KG1 (cell line): ENCODE measurements at places on chromosomes 16 and 17.

- no peak for DNase-seq
Measured at GRCh38 chr16:83792391-83792790, 15.4 kb upstream of the HSBP1 start.

DNA sequence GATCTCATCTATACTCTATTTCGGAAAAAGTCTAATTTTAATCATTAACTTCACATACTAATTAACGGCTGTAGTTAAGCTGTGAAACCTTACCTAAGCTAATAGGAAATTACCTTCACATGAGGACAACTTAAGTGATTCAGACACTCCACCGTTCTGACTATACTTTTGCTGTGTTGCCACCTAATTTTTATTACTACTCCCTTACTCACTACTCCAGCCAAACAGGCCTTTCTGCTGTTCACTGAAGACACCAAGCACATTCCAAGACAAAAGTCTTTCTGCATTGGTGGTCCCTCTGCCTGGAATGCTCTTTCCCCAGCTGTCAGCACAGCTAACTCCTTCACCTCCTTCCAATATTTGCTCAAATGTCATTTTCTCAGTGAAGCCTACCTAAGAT, 1.3 kb downstream of the CMTR2 start:
- no peak for DNase-seq

DNA sequence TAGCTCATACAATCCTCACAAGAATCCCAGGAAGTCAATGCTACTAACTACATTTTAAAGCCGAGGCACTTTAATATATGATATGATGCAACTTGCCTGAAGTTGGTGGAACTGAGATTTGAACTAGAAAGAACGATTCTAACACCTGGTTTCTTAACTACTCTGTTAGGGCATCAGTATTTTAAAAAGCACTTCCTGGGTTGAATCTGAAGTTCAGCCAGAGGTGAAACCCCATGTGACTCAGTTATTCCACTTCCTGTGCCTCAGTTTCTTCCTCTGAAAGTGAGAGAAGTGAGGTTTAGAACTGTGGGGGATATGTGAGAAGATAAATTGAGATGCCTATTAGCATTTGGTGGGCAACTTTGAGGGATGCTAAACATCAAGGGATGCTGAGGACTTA, 129.4 kb upstream of the ANKFN1 start:
- DNase-seq: no peak

DNA sequence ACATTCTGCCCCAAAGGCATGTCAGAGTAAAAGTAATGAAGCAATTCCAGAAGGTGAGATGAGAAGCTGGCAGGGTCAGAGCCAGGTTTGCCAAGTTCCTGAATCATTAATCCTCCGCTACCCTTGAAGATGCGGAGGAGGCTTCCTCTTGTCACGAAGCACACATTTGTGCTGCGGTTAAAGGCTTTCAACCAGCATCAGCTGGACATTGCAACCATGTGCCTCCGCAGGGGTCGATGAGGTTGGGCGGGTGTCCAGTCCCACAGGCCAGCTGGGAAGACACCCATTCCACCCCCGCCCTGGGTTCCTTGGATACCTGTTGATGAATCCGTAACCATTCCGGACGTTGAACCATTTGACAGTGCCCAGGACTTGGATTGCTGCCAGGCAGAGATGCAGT, 1.3 kb downstream of the YBX2 start:
- DNase-seq: no peak

GRCh38 chr17:42720996-42721583, 23.8 kb downstream of the EZH1 start:
- peak; percentile 41 for DNase-seq

DNA sequence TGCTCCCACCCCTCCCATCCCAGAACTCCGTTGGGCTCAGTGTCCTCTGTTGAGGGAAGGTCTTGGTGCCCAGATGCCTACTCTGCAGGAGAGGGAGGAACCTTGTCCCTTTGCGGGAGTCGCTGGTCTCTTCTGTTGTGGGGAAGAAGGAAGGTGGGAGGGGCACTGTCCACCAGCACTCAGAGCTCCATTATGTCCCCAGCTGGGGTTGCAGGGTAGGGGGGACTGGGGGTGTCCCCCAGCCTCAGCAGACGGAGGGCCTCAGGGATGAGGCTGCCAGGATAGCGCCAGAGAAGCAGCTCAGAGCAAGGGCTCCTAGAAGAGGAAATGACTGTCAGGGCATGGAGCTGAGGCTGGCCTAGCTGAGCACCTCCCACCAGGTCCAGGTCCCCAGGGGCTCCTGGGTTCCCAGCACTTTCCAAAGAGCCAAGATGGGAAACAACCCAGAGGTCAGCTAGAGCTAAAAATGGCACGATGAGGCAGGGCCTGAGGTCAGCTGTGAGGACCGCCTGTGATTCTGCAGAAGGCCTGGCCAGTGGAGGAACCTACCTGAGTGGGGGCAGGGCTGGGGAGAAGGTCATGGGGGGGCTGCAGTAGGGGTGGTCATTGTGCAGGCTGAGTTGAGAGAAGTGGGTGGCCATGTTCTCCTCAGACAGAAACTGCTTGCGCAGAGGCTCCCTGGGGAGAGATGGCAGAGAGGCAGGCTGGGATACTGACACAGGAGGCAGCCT, 893 bp downstream of the HCFC1R1 start:
- DNase-seq: no peak

DNA sequence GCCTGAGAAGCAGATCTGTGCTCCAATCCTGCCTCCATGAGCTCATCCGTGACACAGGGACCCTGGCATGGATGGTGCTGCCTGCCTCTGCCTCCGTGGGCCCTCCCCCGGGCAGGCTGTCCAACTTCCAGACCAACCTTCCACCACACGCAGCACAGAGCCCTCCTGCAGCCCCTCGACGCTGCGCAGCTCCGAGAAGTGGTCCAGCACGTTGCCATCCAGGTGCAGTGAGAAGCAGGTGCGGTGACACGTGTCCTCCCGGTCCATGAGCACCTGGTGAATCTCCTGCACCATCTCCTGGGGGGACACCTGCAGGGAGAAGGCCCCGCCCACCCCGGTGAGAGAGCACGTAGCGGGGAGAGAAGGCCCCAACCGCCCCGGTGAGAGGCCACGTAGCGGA, 8.4 kb downstream of the CLUH start:
- DNase-seq: no peak

GRCh38 chr17:46874906-46875305, 23.5 kb downstream of the WNT9B start:
- no peak for DNase-seq

DNA sequence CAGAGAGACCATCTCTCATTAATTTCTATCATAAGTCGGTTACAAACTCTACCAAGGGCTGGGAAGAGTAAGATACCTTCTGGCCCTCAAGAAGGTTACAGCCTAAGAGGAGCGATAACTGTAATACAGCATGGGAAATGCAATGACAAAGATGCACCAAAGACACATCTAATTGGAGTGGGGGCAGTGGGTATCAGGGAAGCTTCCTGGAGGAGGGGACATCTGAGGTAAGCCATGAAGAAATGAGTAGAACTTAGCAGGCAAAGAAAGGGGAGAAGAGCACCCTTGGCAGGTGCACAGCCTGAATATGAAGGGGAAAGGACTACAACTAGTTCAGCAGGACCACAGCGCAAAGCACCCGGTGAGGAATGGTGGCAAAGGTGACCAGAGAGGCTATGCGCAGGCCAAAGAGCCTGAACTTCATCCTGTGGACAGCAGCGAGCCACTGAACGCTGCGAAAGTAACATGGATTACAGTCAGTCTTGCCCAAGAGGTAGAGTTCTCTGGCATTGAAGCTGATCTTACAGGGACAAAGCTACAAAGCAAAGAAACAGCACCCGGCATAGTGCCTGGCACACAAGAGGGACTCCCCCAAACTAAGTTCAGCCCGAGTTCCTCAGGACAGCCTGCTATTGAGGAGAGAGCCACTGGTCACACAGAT, 2.8 kb downstream of the TBC1D10B start:
- no peak for DNase-seq

GRCh38 chr16:9251026-9251425, 159.6 kb downstream of the HAPSTR1 start:
- no peak for DNase-seq

GRCh38 chr17:37824534-37825485, 80.0 kb upstream of the HNF1B start:
- DNase-seq: no peak

DNA sequence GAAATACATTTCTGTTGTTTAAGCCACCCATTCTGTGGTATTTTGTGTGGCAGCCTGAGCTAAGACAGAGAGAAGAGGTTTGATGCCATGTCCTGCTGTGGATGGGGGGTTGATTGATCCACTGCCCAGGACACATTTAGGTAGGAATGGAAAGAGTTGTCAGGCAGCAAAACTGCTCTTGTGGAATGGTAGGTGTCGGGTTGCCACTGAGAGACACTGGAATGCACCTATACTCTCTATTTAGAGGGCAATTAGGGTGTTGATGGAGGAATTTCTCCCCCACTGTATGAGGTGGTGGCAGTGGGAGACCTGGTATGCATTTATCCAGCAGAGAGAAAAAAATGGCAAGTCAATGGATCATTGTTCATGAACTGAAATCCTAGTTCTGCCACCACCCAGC, 30.9 kb downstream of the CBLN1 start:
- DNase-seq: no peak

- DNase-seq: no peak
Measured at GRCh38 chr16:56625140-56625942, at the start of gene MT1E. MT1E (plus strand) TSS chr16:56625781; CDS start chr16:56625852, 71 bp downstream.

DNA sequence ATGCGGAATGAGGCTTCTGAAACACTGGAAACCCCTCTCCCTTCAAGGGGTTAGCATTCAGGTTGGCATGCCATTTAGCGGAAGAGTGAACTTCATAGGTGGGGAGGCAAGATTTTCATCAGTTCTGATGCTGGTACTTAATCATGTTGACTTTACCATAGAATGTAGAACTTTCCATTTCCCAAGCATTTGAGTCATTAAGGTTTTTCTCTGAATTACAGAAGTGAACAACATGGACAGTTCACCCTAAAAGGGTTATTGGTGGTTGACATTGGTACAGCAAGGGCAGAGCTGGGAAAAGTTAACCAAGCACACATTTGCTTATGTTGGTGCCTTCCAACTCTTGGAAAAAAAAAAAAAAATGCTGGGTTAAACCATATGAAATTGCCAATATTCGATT, 39.1 kb downstream of the GAN start:
- DNase-seq: no peak

- DNase-seq: no peak
Measured at GRCh38 chr17:8696426-8696825, 48.2 kb downstream of the CCDC42 start.

GRCh38 chr16:80837533-80838147, 33.2 kb upstream of the CDYL2 start:
- no peak for DNase-seq

DNA sequence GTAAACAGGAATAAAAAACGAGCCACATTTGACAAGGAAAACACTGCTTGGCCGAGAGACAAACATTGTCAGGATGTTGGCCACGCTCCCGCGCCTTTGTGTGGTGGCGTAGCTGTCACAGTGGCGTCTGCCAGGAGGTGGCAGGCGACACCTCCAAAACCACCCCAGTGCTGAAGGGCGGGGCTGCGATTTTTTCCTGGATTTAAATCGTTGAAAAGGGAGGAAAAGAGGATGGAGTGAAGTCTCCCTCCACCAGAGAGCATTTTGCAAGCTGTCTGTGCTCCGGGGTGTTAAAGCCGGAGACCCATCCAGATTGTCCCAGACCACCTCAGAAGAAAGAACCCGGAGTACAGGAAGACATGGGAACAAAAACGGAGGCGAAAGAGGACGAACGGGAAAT, 12.7 kb downstream of the MRM3 start:
- DNase-seq: no peak

DNA sequence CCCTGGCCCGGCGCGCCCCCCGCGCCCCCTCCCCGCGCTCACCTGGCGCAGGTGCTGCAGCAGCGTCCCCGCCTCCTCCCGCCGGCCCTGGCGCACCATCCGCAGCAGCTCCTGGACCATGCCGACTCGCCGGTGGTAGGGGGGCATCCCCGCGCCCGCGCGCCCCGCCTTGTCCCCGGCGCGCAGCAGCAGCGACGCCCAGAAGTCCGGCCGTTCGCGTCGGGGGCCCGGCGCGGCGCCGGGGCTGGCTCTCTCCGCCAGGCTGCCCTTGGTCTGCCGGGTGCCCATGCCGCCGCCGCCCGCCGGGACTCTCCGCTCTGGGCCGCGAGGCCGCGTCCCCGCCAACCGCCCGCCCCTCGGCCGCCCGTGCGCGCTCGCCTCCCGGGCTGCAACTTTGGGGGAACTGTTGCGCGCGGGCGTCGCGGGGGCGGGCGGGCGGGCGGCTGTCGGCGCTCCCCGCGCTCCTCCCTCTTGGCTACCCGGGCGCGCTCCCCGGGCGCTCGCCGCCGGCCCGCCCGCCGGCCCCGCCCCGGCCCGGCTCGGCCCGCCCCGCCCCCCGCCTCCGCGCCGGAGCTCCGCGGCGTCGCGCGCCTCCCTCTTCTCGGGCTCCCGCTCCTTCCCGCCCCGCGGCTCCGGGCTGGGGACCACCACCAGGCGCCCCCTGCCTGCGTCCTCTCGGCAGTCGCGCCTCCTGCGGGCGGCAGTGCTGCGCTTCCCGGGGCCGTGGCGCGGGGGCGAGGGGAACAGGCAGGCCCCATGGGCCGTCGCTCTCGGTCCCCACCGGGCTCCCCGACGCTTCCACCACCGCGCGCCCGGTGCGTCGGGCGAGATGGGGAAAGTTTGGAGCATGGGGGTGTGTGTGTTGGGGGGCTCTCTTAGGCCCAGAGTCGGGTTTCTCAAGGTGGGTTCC, at the start of gene LRRC75A:
Gene LRRC75A (minus strand): TSS at position 491 of the 910 bp plus-strand sequence. CDS start 203 bp downstream, at position 288.
- DNase-seq: no peak

DNA sequence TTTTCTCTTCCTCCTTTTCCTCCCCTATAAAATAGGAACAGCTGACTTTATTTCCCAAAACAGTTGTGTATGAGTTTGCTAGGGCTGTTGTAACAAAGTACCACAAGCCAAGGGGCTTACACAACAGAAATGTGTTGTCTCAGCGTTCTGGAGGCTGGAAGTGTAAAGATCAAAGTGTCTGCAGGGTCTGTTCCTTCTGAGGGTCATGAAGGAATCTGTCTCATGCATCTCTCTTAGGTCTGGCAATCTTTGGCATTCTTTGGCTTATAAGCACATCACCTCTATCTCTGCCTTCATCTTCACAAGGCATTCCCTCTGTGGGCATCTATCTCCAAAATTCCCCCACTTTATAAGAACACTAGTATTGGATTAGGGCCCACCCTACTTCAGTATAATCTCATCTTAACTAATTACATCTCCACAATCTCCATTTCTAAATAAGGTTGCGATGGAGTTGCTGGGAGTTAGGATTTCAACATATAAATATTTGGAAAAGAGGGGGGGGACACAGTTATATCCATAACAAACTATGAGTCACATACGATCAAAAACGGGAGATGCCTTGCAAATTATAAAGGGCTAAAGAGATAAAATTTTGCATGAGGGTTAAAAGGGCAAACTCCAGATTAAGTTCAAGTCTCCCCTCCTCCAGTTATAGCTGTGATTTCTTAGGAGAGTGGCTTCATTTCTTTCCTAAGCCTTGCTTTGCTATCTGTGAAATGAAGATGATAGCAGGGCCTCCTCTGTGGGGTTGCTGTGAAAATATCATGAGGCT, 109.7 kb downstream of the VAT1L start:
- DNase-seq: no peak

- no peak for DNase-seq
Measured at GRCh38 chr17:75738218-75738802, 17.1 kb downstream of the ITGB4 start.

DNA sequence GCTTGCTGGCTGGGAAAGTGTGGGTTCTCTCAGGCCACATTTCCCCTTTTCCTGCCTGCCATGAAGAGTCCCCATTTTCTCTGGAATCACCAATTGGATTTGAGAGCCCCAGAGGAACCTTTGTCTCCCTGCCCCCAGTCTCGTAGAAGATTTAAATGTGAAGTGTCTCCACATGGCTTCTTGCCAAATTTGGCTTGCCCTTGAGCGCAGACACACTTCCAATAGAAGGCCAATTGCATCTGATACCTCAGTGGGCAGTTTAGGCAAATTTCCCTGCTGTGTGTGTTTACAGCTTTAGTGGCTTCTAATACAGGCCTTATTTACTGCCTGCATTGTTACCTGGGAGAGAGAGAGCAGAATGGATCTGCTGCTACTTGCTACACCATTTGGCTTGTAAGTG, 29.7 kb downstream of the CDK5R1 start:
- DNase-seq: no peak
